Activated T-cell treated with anti-CD3 and anti-CD28 coated beads, Interleukin-2, amount 50 U/mL, for 24 hours (primary cell): ENCODE measurements at places on chromosomes 1 and 21.

- no peak for DNase-seq
- peaks cover 1% of the 10 kb centered on the region for H3K4me1 ChIP-seq
- H3K36me3 ChIP-seq = no peaks in the 10 kb centered on the region
- H3K4me3 ChIP-seq = no peak overlapping the region
- H3K27me3 ChIP-seq = peaks cover 16% of the 10 kb centered on the region
- no peak overlapping the region for H3K27ac ChIP-seq
Measured at GRCh38 chr1:24010650-24011049, 30.5 kb upstream of the SRSF10 start.

DNA sequence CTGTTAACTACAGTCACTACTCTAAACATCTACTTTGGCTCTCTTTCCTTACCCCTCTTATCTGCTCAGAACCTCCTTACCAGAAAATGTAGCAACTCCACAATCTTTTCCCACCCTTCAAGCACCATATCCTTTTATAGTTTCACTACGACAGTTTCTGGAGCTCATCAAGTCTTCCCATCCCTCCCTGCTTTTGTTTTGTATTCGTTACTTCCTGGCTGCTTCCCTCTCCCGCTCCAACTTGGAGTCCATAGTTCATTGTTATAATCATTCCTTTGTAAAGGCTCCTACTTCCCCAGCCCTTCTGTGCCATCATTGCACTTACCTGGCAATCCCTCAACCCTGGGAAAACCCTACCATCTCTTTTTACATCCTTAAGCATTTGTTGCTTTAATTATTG, 18.0 kb downstream of the MPZL1 start:
- H3K4me3 ChIP-seq = no peak overlapping the region
- H3K36me3 ChIP-seq = no peaks in the 10 kb centered on the region
- H3K4me1 ChIP-seq = peaks cover 12% of the 10 kb centered on the region
- DNase-seq = no peak

GRCh38 chr1:228058172-228058948, 24.1 kb upstream of the ARF1 start:
- H3K27ac ChIP-seq = no peak overlapping the region
- peaks cover 66% of the 10 kb centered on the region for H3K27me3 ChIP-seq
- no peak overlapping the region for H3K4me3 ChIP-seq

- H3K4me3 ChIP-seq = no peak overlapping the region
- H3K4me1 ChIP-seq = no peaks in the 10 kb centered on the region
- no peaks in the 10 kb centered on the region for H3K36me3 ChIP-seq
- no peak overlapping the region for H3K27ac ChIP-seq
- H3K27me3 ChIP-seq = no peaks in the 10 kb centered on the region
Measured at GRCh38 chr1:226618380-226618779, 69.8 kb downstream of the STUM start.

- DNase-seq = no peak
- no peak overlapping the region for H3K4me3 ChIP-seq
- H3K4me1 ChIP-seq = no peaks in the 10 kb centered on the region
- H3K27ac ChIP-seq = no peak overlapping the region
- H3K27me3 ChIP-seq = peaks cover 3% of the 10 kb centered on the region
Measured at GRCh38 chr1:14784790-14785773, 186.6 kb downstream of the KAZN start.

GRCh38 chr1:150692720-150693119, 4.2 kb downstream of the GOLPH3L start:
- peaks cover 33% of the 10 kb centered on the region for H3K4me1 ChIP-seq
- H3K27ac ChIP-seq = no peak overlapping the region
- peaks cover 66% of the 10 kb centered on the region for H3K36me3 ChIP-seq
- no peak for DNase-seq
- H3K27me3 ChIP-seq = no peaks in the 10 kb centered on the region
- H3K4me3 ChIP-seq = no peak overlapping the region

- H3K36me3 ChIP-seq = peaks cover 25% of the 10 kb centered on the region
- H3K4me3 ChIP-seq = peak overlapping the region; percentile 93
- no peaks in the 10 kb centered on the region for H3K27me3 ChIP-seq
- peak overlapping the region; percentile 92 for H3K27ac ChIP-seq
- peaks cover 74% of the 10 kb centered on the region for H3K4me1 ChIP-seq
- DNase-seq = no peak
Measured at GRCh38 chr1:153534226-153534924, 1.4 kb downstream of the S100A6 start.

DNA sequence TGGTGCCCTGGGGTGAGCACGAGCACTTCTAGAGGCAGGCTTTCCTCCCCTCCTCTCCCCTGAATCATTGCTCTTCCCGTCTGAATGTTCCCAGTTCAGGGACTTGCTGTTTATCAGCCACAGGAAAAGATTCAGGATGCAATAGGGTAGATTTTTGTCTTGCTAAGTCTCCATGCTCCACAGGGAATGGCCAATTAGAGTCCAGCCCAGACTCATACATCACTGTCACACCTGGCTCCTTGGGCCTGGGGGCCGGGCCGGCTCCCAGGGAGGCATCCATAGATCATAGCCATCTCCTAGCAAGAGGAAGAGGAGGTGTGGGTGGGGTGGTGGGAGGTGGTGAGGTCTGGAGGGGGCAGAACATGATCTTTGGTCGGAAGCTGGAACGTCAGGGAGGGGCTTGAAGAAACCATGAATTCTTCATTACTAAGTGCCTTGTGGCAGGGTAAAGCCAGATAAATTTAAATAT, 83.4 kb downstream of the LRRN2 start:
- DNase-seq = no peak
- H3K4me3 ChIP-seq = no peak overlapping the region
- no peak overlapping the region for H3K27ac ChIP-seq
- peaks cover 3% of the 10 kb centered on the region for H3K36me3 ChIP-seq
- H3K4me1 ChIP-seq = no peaks in the 10 kb centered on the region
- no peaks in the 10 kb centered on the region for H3K27me3 ChIP-seq

DNA sequence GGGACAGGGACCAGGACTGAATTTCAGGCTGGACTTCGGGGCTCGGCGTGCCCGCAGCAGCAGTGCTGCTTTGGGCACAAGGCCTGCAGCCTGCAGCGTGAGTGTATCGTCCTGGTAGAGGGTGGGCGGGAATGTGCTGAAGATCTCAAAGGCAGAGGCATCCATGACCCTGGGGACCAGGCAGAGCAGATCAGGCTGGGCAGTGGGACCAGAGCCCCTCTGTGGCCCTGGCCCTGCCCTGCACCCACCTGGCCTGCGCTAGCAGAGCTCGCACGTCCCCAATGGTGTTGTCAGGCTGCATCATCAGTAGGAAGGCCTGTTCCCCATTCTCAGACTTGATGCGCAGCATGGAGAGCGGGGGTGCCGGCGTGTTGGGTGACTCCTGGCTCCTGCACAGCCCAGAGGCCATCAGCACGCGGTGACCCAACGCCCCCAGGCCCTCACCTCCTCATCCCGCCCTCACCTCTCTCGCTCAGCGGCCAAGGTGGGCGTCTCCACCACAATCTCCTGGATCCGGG, 2.6 kb downstream of the SH3BGRL3 start:
- peak overlapping the region; percentile 87 for H3K4me3 ChIP-seq
- peak overlapping the region; percentile 98 for H3K27ac ChIP-seq
- peaks cover 82% of the 10 kb centered on the region for H3K36me3 ChIP-seq
- no peak for DNase-seq

DNA sequence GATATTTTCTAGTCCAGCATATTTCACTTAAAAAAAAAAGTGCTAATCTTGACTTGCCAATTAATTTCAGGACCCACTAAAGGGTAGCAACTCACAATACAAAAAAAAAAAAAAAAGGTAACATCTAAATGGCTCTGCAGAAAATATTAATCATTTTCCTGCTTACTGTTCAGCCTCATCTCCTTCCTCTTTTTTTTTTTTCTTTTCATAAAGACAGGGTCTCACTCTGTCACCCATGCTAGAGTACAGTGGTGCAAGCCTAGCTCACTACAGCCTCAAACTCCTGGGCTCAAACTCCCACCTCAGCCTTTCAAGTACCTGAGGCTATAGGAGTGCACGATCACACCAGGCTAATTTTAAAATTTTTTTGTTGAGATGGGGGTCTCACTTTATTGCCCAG, 30.4 kb downstream of the TTC13 start:
- no peak for DNase-seq
- H3K36me3 ChIP-seq = peaks cover 76% of the 10 kb centered on the region
- no peak overlapping the region for H3K27ac ChIP-seq
- H3K4me1 ChIP-seq = peaks cover 3% of the 10 kb centered on the region
- H3K27me3 ChIP-seq = no peaks in the 10 kb centered on the region
- no peak overlapping the region for H3K4me3 ChIP-seq

- no peak overlapping the region for H3K4me3 ChIP-seq
- H3K4me1 ChIP-seq = no peaks in the 10 kb centered on the region
- DNase-seq = no peak
Measured at GRCh38 chr1:78121710-78122109, 75.9 kb downstream of the GIPC2 start.

GRCh38 chr1:169473347-169473746, 12.4 kb downstream of the SLC19A2 start:
- H3K36me3 ChIP-seq = peaks cover 30% of the 10 kb centered on the region
- no peaks in the 10 kb centered on the region for H3K27me3 ChIP-seq
- DNase-seq = no peak
- peaks cover 4% of the 10 kb centered on the region for H3K4me1 ChIP-seq
- no peak overlapping the region for H3K27ac ChIP-seq
- H3K4me3 ChIP-seq = no peak overlapping the region

- H3K4me3 ChIP-seq = no peak overlapping the region
- peaks cover 6% of the 10 kb centered on the region for H3K4me1 ChIP-seq
- no peaks in the 10 kb centered on the region for H3K36me3 ChIP-seq
- H3K27ac ChIP-seq = no peak overlapping the region
Measured at GRCh38 chr1:8133657-8134430, 107.7 kb upstream of the ERRFI1 start.

- no peak overlapping the region for H3K4me3 ChIP-seq
- H3K4me1 ChIP-seq = no peaks in the 10 kb centered on the region
- no peak overlapping the region for H3K27ac ChIP-seq
- no peak for DNase-seq
- H3K36me3 ChIP-seq = no peaks in the 10 kb centered on the region
Measured at GRCh38 chr21:29115899-29116298, 14.5 kb upstream of the MAP3K7CL start.

DNA sequence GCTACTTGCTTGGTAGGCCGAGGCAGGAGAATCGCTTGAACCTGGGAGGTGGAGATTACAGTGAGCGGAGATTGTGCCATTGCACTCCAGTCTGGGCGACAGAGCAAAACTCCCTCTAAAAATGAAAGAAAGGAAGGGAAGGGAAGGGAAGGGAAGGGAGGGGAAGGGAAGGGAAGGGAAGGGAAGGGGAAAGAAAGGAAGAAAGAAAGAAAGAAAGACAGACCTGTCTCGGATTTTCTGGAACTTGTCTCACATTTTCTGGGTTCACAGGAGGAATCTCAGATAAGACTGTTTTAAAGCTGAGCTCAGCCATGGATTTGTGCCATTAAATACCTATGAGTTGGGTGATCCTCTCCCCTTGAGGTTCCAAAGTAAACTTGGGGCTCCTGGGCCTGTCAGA, 12.9 kb downstream of the GSTM5 start:
- no peak overlapping the region for H3K27ac ChIP-seq
- no peaks in the 10 kb centered on the region for H3K36me3 ChIP-seq
- no peak overlapping the region for H3K4me3 ChIP-seq
- no peak for DNase-seq
- H3K27me3 ChIP-seq = no peaks in the 10 kb centered on the region

GRCh38 chr1:224743608-224744164, 127.6 kb downstream of the CNIH3 start:
- no peaks in the 10 kb centered on the region for H3K36me3 ChIP-seq
- H3K27me3 ChIP-seq = no peaks in the 10 kb centered on the region
- peaks cover 21% of the 10 kb centered on the region for H3K4me1 ChIP-seq
- H3K27ac ChIP-seq = no peak overlapping the region
- no peak overlapping the region for H3K4me3 ChIP-seq

DNA sequence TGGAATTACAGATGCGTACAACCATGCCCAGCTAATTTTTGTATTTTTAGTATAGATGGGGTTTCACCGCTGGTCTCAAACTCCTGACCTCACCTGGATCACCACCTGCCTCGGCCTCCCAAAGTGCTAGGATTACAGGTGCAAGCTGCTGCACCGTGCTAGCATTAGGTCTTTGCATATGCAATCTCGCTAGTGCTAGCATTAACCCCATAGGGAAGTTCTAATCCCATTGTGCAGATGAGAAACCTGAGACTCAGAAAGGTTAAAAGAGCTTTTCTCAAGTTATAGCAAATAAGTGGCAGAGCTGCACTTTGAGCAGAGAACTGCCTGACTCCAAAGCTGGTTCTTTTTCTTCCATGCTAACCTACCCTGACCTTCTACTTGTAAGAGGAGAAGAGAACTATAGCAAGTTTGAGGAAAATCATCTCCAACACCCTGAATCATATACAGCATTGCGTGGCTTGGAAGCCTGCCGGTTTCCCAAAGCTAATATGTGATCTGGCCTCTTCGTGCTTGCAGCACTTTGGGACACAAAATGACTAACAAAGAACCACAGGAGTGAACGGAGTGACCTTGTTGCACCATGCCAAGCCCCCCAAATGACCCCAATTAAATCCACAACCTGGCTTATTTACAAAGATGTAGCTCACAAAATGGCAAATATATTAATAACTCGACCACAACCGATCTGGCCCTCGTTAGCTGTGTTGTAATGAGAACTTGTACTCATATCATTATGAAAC, 185.1 kb downstream of the TM2D1 start:
- H3K27ac ChIP-seq = no peak overlapping the region
- H3K4me1 ChIP-seq = peaks cover 8% of the 10 kb centered on the region
- H3K27me3 ChIP-seq = peaks cover 3% of the 10 kb centered on the region
- no peak for DNase-seq
- no peak overlapping the region for H3K4me3 ChIP-seq

GRCh38 chr1:89611721-89612120, 21.2 kb upstream of the LRRC8C start:
- H3K4me3 ChIP-seq = peak overlapping the region; percentile 67
- no peak for DNase-seq
- H3K27ac ChIP-seq = peak overlapping the region; percentile 100
- H3K36me3 ChIP-seq = peaks cover 39% of the 10 kb centered on the region
- H3K4me1 ChIP-seq = peaks cover 95% of the 10 kb centered on the region
- no peaks in the 10 kb centered on the region for H3K27me3 ChIP-seq

- no peak overlapping the region for H3K4me3 ChIP-seq
- DNase-seq = no peak
Measured at GRCh38 chr1:20900056-20900455, 112.9 kb upstream of the HP1BP3 start.

DNA sequence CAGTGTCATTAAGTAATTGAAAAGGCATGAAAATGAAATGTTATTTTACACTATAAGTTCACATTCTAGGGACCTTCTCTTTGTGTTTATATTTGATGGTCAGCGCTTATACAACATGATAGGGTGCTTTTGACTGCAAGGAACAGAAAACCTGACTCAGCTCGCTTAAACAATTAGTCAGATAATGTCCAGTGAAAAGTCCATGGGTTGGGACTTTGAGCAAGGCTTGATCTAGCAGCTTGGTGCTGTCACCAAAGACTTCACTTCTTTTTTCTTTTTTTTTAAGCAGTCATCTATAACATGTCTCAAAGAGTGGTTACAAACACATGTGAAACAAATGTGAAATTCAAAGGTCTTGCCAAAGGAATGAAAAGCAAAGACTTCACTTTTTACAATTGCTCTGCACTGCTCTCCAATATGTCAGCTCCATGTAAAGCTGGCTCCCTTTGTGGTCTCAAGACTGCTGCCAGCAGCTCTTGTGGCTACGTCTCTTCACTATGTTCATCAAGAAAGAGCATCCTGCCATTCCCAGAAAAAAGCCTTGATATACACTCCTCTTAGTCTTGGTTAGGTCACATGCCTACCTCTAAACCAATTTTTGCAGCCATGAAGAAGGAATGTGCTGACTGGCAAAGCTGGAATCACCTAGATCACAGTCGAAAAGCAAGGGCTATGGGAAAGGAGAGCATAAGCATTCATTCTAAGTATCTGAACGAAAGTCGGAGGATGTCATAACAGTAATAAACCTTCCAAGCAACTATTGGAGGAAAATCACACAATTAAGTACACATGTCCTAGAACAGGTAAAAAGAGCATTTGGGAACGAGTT, 15.2 kb downstream of the F3 start:
- no peaks in the 10 kb centered on the region for H3K36me3 ChIP-seq
- no peak overlapping the region for H3K4me3 ChIP-seq
- H3K27ac ChIP-seq = no peak overlapping the region
- peaks cover 3% of the 10 kb centered on the region for H3K27me3 ChIP-seq
- H3K4me1 ChIP-seq = no peaks in the 10 kb centered on the region
